ENCODE measurements at places on chromosomes 4 and X.
A peak's percentile ranks its signal among the peaks of the same experiment; 100 is the strongest.

GRCh38 chr4:145132511-145133098 is 34.5 kb downstream of the ABCE1 start:
- DNase-seq = no peak

DNA sequence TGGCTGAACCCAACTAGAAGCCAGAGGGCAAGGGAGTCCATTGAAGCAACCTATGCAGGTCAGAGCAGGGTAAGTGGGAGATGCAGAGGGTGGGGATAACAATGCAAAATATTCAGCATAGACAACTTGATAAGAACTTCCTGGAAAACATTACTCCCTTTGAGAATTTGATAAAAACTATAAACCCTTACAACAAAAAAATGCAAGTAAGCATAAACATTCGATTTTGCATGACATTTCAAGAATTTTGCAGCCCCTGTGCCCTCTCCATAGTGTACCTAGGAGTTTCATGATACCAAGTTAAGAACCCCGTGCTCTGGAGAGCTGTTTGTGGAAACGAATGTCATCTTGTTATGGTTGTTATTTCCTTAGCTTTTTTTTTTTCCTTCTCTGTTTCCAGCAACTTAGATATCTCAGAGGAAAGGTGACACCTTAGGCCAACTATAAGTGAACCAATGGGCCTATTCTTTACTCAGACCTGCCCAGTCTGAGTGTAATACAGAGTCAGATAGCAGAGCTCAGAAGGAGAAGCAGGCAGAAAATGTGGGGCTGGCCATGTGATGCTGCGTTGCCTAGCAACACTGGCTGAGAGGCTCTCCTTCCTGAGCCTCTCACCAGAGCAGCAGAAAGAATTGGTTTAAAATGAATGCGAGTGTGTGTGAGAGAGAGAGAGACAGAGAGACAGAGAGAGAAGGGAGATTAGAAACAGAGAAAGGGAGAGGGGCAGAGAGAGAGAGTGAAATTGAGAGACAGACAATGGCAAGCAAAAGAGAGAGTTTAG is 36.7 kb upstream of the GABRQ start:
- DNase-seq = no peak

DNA sequence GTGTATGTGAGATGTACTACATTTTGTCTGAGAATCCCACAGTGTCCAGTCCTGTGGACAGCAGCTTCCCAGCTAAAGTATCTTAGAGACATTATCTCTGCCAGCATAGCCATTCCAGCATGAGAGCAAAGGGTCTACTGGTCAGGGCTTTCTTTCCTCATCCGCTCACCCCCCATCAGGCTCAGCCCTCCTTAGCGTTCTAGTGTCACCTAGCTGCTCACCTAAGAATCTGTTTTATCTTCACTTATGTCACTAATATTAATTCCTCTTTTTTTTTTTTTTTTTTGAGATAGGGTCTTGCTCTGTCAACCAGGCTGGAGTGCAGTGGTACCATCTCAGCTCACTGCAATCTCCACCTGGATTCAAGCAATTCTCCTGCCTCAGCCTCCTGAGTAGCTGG is 15.6 kb downstream of the RUFY3 start:
- no peak for DNase-seq

DNA sequence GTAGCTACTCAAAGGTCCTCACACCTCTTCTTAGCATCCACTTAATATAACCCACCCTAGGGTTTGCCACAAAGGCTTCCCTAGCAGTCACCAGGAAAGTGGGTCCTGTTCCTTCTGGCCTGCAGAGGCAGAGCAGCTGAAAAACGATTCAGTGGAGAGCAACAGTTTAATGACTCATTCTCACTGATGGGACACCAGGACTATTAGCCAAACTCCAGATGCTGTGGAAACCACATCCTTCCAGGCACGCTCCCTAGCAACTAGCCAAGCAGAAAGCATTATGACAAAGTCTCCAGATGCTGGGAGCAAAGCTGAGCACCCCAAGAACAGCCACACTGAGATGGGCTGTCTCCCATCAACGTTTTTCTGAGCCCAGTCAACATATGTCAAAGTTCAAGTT is 30.3 kb upstream of the UTP14A start:
- DNase-seq = no peak

DNA sequence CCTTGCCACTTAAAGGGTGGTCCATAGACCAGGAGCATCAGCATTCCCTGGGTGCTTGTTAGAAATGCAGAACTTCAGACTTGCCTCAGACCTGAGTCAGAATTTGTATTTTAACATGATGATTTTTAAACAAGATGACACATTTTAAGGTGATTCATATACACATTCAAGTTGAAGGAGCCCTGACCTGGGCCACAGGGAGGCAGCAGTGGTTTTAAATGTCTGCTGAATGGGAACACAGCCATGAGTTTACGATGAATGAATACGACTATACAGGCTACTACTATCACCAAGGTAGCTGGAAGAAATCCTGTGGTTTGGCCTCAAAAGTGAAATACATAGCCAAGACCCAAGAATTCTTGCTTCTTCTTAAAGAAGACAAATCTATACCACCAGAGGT is 2.9 kb downstream of the HDAC8 start:
- DNase-seq = no peak

- peak; percentile 15 for DNase-seq
Measured at GRCh38 chr4:147076179-147076578, 130.5 kb upstream of the TTC29 start.

- peak; percentile 44 for DNase-seq
Measured at GRCh38 chr4:105765690-105766407, 57.3 kb downstream of the GSTCD start.

DNA sequence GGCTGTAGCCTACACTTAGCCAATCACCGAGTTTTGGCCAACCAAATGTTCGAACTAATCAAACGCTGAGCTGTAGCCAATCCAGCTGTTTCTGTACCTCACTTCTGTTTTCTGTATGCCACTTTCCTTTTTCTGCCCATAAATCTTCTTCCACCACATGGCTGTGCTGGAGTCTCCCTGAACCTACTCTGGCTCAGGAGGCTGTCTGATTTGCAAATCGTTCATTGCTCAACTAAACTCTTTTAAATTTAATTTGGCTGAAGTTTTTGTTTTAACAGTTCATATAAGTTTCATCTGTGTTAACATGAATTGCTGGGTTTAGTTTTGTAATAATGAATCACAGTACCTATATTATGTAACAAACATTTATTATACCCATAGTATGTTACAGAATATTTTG is 160.7 kb upstream of the PCDH7 start:
- DNase-seq = no peak

DNA sequence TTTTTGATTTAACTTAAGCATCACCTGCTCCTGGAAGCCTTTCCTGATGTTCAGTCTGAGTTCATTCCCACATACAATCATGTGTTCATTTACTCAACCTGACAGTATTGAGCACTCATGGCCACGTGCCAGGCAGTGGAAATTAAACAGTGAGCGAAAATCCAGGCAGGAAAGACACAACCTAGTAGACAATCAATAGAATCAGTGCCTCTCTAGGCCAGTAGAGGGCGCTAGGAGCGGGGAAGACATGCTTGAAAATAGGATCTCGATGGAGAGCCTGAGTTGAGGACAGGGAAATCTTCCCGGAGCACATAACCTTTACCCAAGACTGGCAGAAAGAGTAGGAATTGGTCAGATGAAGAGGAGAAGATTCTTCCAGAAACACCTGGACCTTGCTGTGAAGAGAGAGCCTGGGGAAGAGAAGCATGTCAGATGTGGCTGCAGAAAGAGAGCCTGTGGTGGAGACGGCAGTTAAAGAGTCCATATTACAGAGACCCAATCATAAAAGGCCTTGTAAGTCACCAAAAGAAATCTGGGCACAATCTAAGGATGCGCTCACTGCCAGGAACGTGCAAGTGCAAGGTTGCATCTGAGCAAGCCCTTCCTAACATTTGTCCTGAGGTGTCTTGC is 103.5 kb downstream of the LDB2 start:
- peak; percentile 75 for DNase-seq

DNA sequence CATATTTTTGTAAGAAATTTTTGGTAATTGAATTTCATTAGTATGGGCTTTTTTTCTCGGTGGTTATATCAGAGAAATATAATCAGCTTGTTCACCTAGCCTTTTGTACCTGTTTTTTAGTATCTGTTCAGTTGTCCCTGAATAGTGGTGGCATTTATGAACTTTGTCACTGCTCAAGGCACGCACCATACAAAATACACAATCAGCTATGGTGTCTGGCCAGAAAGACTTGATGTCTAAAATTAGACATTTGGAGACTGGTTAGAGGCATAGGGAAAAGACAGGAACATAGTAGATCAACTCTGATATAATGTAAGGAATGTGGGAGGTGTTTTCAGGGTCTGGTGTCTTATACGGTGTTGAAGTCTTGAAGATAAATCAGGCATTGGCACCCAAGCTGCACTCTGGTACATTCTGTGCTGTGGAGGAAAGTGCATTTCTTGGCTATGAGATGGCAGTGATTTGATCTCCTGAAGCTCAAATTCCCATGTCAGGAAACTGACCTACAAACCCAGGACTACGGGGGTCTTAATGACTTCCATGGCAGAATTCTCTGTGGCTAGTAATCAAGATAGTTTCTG is 3.6 kb downstream of the ART3 start:
- DNase-seq = no peak

GRCh38 chrX:1475881-1476280 is 23.2 kb upstream of the ASMTL start:
- no peak for DNase-seq

DNA sequence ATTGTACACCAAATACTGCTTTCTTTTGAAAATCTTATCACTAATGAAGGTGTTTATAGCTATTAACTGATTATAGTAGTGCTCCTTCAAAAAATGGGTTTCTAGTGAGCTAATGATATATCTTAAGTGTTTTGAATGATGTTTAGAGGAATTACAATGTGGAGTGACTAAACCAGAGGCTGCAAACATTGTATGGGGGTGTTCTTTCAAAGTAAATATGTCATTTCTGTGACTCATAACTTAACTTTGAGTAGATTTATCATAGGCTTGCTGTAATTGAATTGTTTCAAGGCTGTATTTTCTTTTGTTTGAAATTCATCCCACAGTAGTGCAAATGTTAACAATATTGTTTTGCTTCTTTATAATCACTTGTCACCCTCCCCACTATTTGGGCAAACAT is 141.6 kb downstream of the IL1RAPL2 start:
- DNase-seq = no peak

- DNase-seq = peak; percentile 72
Measured at GRCh38 chr4:52751487-52751911, 274 bp upstream of the ERVMER34-1 start.

DNA sequence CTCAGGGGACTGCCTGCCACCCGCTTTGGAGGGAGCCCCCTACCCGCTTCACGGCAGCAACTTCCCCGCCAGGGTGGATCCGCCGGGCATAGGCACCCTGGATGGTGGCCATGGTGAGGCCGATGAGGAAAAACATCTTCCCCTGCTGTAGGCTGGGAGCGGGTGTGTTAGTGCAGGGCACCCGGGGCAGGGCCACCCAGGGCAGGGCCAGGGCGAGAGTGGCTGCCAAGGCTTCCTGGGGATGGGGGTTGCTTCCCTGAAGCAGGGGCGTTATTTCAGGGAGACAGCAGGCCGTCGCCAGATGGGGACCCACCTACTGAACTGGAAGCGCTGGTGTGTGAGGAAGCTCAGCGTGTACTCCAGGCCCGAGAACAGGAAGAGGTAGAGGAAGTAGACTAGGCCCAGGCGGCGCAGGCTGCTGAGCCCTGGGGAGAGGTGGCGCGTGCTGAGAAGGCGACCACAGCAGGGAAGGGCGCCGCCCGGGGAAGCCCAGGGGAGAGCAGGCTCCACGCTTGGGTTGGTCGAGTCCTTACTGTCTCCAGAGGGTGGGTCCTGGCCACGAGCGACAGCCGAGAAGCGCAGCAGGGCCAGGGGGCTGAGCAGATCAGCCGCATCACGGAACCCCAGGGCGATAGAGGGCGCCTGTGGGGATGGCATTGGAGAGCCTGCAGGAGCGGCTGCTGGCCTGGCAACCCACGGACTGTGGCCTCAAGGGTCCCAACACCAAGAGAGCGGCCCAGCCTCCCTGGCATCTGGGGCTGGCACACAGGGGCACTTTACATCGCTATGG is 31.5 kb downstream of the NOP14 start:
- no peak for DNase-seq

GRCh38 chrX:69128588-69128987 is 36.7 kb downstream of the PJA1 start:
- no peak for DNase-seq

- DNase-seq = peak; percentile 48
Measured at GRCh38 chr4:169485791-169486742, 126.3 kb downstream of the NEK1 start.

DNA sequence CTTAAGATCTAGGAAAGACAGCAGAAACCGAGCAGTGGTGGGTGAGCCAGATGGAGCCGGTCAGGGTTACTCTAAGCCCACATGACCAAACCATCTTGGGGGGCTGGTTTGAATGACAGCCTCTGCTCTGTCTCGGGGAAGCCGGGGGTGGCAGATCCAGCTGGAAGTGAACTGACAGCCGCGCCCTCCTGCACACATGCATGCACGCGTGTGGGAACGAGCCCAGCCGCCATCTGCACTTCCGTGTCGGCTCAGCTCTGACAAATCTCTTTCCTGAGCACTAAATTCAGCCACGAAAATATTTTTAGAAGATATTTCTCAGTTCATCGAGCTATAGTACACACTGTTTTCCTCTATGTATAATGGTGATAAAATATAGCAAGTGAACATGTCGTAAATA is 115.5 kb downstream of the DCTD start:
- no peak for DNase-seq

DNA sequence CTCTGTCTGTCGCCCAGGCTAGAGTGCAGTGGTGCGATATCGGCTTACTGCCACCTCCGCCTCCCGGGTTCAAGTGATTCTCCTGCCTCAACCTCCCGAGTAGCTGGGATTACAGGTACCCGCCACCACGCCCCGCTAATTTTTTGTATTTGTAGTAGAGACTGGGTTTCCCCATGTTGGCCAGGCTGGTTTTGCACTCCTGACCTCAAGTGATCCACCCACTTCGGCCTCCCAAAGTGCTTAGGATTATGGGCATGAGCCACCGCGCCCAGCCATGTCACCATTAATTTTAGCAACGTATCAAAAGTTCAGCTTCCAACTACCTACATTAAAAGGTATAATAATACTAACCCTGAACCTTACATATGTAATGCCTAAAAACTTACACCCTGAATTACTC is 940 bp upstream of the UTP3 start:
- DNase-seq = no peak

DNA sequence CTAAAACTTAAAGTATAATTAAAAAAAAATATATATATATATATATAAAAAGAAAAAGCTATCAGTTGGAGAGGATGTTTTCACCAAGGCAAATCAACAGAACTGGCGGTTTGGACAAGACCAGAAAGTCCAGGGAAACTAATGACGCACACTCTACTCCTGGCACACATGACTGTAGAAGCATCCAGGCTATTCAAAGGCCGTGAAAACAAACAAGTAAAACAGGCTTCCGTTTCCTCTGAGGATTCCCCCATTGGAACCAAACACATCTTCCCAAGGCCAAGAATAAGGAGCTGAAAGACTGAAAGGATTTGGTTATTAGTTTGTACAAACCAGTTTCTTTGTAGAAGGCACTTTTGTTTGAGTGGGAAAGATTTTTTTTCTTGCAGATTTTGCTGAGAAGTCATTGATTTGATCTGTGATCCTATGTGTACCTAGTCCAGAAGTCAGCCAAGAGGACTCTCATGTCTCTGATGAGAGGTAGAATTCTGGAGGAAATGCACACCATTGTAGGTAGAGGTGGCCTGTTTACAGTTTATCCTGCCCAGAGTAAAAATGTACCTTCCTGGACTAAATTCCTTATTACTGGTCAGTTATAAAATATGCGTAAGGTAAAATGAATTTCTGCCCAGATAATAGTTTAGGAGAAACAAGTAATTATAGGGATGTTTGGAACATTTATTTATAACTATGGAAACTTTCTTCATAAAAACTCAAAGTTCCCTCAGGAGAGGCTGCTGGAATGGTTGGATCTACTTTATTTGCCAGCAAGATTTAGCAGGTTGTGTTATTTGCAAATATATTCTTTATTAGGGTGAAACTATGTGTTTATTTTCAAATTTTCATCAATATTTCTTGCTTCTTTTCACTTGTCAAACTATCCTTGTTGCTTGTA is 66.5 kb downstream of the DMP1 start:
- DNase-seq = no peak
